Stimulated activated CD8-positive, alpha-beta memory T cell treated with anti-CD3 and anti-CD28 coated beads, Interleukin-7, amount 100 ng/mL, for 48 hours (primary cell): ENCODE measurements at places on chromosomes 3 and 15.

DNA sequence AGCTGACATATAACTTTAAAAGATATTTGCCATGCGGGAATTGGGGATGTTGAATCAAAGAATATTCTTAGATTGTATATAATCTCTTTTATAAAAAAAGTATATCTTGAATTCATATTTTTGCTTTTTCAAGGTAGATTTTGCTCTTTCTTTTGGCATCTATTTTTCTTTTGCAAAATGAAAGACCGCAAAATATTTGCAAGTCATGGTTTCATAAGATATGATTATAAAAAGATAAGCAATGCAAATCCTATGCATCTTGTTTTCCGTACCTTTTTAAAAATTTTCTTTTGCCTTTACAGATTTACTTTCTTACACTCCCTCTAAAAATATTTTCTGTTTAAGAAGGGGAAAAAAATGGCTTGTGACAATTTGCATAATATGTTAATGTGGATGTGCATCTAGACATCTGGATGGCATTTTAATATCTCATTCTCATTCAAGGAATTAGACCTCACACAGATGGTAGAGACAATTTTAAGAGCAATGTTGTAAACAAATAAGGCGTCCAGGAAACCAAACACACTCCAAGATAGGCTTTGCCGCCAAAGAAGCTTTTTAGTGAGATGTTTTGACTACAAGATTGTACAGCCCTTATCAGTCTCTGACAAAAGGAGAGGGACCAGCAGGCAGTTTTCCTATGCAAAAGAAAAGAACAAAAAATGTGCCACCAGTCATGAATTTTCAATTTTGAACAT lies 371.1 kb downstream of the CHL1 start:
- no peak for DNase-seq

DNA sequence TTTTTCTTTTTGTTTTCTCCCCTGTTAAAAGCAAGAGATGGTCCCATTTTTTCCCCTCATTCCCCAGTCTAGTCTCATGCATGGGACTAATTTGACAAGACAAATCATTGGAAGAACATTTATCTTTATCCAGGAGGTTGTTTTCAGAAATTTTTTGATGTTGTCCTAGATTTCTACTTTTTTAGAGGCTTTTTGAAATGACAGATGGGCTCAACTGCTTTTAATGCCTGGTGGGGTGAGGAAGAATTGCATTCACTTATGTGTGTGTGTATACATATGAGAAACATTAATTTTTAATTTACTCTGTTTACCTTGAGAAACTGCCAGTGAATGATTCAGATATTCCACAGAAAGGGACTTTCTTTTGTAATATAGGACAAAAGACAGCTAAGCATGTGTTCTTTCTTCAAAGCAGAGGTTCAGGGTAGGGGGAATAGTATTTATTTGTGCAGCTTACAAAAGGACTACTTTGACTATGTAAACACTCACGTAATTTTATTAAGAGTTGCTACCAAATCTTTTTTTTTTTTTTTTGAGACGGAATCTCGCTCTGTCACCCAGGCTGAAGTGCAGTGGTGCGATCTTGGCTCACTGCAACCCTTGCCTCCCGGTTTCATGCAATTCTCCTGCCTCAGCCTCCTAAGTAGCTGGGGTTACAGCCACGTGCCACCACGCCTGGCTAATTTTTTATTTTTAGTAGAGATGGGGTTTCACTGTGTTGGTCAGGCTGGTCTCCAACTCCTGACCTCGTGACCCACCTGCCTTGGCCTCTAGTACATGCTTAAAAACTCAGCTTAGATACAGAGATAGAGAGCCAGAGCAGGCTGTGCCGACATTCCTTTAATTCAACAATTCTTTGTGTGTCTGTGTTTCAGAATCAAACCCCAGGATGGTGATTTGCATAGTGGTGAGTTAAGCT lies 130.1 kb upstream of the RARB start:
- no peak for DNase-seq

DNA sequence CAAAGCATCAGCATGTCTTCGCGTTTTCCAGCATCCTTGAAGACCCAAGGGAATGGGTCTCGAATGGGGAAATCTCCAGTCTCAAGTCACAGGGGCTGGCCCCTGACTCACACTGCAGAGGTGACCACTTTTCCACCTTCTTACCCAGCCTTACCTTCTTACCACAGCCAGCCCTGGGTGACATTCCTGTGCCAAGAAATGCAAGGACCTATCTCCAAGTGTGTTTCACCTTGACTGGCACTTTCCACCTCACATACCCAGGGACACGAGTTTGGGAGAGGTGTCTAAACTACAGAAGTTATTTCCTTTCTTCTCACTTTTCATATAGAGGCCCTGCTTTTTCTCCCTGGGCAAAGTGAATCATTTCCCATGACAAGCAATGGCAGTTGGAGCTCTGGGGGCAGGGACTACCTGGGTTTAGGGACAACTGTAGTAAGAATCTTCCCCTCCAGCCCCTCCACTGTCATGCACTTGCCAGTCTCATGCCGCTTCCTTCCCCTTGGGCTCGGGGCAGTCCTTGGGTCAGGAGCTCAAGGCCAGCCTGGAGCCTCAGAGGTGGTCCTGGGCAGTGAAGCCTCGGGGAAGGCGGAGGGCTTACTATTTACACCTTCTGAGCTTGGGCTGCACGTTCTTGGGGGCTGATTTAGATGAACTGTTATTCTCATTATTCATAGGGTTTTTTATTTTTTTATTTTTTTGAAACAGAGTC lies 16.8 kb downstream of the PAQR5 start:
- no peak for DNase-seq

- no peak for DNase-seq
Observed at GRCh38 chr15:83207009-83207659, 489 bp downstream of the HDGFL3 start.

GRCh38 chr3:45272032-45272810 lies 46.1 kb upstream of the TMEM158 start:
- DNase-seq: no peak

DNA sequence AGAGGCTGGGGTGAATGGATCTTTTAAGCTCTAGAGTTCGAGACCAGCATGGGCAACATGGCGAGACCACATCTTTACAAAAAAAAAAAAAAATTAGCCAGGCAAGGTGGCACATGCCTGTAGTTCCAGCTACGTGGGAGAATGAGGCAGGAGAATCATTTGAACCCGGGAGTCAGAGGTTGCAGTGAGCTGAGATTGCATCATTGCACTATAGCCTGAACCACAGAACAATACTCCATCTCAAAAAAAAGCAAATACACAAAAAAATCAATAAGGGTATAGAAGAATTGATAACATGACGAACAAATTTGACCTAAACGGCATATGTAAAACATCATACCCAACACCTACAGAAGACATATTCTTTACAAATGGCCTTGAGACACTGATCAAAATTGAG lies 668.4 kb downstream of the MECOM start:
- no peak for DNase-seq

DNA sequence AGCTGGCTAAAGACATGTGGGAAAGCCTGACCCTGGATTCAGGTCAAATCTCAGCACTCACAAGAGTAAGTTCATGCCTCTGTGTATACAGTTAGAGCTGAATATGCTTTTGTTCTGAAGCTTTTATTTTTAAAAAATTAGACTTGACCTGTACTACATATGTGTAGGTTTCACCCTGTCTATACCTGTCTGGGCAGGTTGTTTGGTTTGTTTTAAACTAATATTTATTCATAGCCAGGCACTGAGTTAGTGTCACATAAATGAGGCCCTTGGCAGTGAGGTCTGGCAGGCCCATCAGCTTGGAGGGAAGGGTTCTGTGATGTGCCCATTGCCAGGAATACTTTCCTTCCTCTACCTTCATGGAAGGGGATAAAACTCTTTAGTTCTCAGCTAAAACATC lies 1.9 kb downstream of the DNAJA4 start:
- DNase-seq: no peak

GRCh38 chr3:125367403-125368230 lies 7.5 kb downstream of the ZNF148 start:
- no peak for DNase-seq

DNA sequence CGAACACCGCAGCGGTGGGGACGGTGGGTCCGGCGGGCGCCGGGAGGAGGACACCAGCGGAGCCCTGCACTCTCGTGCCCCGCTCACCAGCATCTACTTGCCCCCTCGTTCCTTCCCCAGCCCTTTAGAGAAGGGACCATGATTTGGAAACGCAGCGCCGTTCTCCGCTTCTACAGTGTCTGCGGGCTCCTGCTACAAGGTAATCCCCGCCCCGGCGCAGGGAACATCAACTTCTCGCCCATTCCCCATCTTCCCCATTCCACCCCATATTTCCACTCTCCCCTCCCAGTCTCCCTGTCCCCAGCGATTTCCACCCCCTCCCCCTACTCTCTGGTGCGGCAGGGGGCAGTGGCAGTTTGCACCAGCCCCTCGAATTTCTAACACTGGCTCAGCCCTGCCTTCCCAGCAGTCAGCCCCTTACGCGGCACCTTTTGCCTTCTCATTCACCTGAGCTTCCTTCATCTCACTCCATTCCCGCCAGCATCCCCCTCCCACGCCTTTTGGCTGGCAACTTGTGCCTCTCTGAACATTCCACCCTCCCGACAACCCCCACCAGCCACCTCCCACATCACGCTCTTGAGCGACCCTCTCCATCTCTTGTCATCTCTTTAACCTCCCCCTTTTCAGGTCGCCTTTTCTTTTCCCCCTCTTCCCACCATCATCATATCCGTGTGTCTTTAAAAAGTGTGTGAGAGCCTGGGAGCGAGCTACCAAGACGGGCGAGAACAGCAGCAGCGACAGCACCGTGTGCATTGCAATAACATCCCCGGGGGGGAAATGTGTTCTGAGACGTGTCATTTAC lies 882 bp downstream of the CADM2 start:
- no peak for DNase-seq

DNA sequence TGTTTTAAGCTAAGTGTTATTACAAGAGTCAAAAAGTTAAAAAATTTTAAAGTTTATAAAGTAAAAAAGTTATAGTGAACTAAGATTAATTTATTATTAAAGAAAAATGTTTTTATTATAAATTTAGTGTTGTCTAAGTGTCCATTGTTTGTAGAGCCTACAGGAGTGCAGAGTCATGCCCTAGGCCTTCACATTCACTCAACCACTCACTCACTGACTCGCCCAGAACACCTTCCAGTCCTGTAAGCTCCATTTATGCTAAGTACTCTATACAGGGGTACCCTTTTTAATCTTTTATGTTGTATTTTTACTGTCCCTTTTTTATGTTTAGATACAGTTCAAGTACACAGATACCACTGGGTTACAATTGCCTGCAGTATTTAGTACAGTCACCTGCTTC lies 37.2 kb downstream of the EEFSEC start:
- DNase-seq: no peak

GRCh38 chr15:39188314-39188713 lies 392.6 kb upstream of the THBS1 start:
- no peak for DNase-seq

DNA sequence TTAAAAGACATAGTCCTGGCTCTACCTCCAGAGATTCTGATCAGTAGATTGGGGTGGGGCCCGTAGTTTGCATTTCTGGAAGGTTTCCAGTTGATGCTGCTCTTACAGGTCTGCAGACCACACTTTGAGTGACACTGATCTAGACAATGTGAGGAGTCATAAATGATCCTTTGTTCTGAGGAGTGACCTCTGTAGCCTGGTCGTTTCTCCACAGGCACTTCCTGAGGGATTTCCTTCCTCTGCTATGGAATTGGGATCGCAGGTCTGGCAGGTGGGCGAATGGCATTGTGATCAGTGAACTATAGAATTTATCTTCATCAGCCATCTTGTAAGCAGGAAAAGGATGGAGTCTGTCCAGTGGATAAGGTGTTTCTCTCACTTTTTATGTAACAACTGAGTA lies 5.5 kb downstream of the GFM1 start:
- DNase-seq: no peak

- DNase-seq: no peak
Observed at GRCh38 chr3:118850687-118851086, 184.0 kb downstream of the IGSF11 start.

GRCh38 chr3:134802428-134803050 lies 7.5 kb downstream of the EPHB1 start:
- DNase-seq: no peak

DNA sequence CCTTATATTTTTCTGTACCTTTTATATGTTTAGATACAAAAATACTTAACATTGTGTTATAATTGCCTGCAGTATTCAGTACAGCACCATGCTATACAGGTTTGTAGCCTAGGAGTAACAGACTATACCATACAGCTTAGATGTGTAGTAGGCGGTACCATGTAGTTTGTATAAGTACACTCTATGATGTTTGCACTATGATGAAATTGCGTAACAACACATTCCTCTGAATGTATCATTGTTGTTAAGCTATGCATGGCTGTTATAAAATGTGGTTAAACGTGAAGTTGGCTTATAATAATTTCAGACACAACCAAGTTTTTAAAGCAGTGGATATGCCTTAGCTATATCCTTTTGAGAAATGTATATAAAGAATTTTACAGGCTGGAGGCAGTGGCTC lies 328.3 kb downstream of the PLCL2 start:
- no peak for DNase-seq

- DNase-seq: no peak
Observed at GRCh38 chr15:92906563-92907081, 6.5 kb downstream of the CHD2 start.
